ENCODE measurements at places on chromosomes 5 and 9.

DNA sequence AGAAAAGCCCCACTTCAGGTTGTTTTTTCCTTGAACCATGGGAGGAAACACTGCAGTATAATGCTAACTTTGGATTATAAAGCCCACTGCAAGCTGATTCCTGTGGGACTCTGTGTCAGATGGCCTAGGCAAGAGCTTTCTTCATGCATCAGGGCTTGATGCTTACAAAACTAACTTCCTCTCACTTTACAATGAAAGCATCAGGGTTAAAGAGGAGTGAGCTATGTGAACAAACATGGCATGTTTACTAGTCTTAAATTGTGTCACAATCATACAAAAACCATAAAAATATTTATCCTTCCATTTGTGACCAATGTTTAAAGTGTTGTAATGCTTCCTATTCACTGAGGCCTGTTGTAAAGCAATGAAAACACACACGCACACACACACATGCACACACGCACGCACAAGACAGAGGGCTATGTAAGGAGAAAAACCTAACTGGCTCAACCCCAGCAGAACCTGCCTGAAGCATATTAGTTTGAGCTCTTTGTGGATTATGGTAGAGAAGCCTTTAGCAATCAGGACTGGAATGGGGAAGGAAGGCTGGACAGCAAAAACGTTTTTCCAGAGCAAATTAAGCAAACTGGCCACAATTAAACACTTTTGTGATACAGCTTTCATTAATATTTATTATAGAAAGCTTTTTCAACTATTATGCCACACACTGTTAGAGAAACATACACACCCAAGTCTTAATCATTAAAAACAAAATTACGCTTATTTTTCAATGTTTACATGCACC lies 122.2 kb downstream of the AUH start:
- DNase-seq: no peak

GRCh38 chr9:86557063-86557766 lies 203.0 kb upstream of the TUT7 start:
- peak; percentile 66 for DNase-seq

GRCh38 chr5:134437340-134437846 lies 25.7 kb upstream of the CDKN2AIPNL start:
- DNase-seq: peak; percentile 32

GRCh38 chr5:73625944-73626811 lies at the start of gene ARHGEF28:
TSS of gene ARHGEF28 (plus strand) at chr5:73626196. CDS start at chr5:73684852, 58,656 bp downstream.
- DNase-seq: peak; percentile 80

DNA sequence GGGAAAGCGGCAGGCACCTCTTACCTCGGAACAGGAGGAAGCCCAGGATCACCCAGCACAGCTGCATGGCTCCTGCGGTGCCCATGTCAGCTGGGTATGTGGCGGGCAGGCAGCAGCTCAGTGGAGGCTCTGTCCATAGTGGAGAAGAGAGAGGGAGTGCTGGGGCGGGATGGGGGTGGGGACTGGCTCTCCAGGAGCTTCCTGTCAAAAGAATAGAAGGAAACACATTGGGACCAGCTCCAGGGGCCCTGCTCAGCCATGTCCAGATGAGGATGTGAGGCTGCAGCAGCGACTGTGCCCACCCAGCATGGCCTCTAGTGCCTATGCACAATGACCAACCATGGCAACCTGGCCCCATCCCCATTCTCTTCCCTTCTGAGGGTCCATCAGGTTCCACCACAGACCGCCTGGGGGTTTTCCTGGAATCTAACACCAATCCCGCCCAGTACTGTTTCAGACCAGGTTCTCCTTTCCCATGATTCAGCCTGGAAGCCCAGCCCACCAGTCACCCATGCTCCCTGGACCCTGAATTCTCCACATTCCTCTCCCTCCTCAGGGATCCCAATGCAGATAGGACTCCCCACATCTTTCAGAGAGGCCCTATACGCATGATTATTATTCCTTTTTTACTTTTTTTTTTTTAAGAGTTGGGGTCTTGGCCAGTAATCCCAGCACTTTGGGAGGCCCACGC lies at the start of gene ECSCR:
TSS of gene ECSCR (minus strand) at position 158 of the 691 bp plus-strand sequence. CDS start at position 85, 73 bp downstream.
- DNase-seq: no peak

- no peak for DNase-seq
Observed at GRCh38 chr5:169450464-169450863, 133.1 kb upstream of the SPDL1 start.

DNA sequence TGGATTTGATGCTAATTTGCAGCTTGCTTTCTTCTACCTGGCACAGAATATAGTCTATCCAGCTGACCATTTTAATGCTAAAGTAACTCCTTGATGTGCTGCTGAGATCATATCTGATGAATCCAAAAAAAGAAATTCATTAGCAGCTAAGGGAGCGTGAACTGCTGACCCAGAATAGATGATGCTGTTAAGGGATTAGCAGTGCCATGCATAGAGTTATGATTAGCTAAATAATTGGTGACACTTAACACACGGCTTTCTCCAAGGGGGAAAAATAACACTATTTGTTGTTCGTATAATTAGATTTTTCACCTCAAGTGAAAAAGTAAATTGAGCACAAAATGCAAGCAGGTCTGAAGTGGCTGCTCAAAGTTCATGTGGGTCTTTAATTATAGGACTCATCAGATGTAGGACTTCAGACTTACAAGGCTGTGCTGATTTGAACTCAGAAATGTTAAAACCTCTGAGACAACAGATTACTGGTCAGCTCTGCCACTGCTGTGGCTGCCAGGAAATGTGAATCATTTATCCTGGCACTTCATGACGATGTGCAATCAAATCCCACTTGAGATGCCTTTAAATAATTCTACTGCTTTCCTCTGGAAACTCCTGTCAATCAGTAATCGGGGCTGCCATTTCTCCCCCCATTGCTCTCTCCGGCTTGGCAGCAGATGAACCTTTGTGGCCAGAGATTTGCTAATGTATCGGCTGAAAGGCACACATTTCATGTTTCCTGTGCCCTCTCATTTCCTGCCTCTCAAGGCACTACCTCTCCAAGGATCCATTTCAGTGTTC lies 291.6 kb upstream of the C9orf72 start:
- DNase-seq: no peak

GRCh38 chr9:4061717-4062116 lies 238.2 kb downstream of the GLIS3 start:
- no peak for DNase-seq

GRCh38 chr5:146564007-146564762 lies 48.2 kb upstream of the GPR151 start:
- DNase-seq: no peak

- peak; percentile 17 for DNase-seq
Observed at GRCh38 chr5:123701511-123702200, 189.7 kb downstream of the CSNK1G3 start.

All from RPMI7951 (cell line).